ENCODE measurements at places on chromosomes 1 and 21.

DNA sequence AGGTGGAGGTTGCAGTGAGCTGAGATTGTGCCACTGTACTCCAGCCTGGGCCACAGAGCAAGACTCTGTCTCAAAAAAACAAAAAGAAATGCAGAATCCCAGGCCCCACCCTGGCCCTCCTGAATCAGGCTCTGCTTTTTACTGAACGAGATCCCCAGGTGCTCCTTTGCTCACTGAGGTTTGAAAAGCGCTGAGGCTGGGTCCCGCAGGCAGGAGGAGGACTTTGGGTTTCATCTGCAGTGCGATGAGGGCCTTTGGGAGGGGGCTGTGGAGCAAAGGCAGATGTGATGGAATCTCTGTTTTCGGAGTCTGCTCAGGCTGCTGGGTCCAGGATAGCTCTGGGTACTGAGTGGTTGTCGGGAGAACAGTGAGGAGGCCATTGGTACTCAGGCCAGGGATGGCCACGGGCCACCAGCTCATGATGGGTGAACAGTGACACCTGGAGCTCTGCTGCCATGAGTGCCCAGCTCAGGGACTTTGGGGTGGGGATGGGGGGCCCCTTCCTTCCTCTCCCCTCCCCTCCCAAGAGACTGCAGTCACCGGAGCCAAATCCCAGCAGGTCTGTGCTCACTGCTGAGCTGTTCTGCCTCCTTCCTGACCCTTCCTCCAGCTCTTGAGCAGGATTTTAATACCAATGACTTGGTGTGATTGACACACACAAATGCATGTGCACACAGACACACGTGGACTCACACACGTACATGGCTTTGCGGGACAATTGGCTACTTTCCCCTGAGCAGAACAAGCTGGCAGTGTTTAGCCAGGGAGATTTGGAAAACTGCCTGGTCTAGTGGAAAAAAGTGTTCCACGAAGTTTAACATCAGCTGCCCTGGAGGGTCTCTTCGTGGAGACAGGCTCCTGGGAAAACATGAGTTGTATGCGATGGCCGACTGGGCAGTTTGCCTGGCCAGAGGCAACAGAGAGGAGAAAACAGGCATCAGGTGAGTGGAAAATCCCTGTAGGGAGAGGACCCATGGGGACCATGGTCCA, 3.6 kb upstream of the DHRS3 start:
- DNase-seq: no peak

- DNase-seq: no peak
These were observed 30.7 kb upstream of the CD34 start for GRCh38 chr1:207941665-207942064.

GRCh38 chr1:50971748-50972305, 1.8 kb downstream of the CDKN2C start:
- no peak for DNase-seq

- DNase-seq: peak; percentile 20
These were observed 143.3 kb upstream of the ZNF644 start for GRCh38 chr1:91165033-91165654.

GRCh38 chr1:201444792-201445191, 23.3 kb upstream of the TNNI1 start:
- DNase-seq: no peak

DNA sequence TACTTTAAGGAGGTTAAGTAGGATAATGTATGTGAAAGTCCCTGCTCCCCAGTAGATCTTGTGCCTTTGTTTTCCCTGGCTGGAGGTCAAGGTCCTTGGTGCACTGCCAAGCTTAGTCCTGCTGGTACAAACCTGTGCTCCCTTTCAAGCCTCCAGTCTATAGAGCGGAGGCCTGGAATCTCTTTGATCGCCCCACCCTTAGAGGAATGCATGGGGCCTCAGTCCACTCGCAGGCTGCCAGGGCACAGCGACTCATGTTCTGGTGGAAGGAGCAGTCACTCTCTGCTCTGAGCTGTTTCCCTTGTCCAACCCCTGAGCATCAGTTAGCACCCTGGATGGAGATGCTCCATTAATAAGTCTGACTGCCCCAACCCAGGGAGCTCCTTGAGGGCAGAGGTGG, 121.8 kb downstream of the HMGB4 start:
- no peak for DNase-seq

- no peak for DNase-seq
These were observed 215.3 kb upstream of the CSF3R start for GRCh38 chr1:36697836-36698605.

- DNase-seq: no peak
These were observed 923 bp downstream of the CAP1 start for GRCh38 chr1:40041466-40041838.

- no peak for DNase-seq
These were observed 554.2 kb downstream of the NUF2 start for GRCh38 chr1:163875927-163876320.

DNA sequence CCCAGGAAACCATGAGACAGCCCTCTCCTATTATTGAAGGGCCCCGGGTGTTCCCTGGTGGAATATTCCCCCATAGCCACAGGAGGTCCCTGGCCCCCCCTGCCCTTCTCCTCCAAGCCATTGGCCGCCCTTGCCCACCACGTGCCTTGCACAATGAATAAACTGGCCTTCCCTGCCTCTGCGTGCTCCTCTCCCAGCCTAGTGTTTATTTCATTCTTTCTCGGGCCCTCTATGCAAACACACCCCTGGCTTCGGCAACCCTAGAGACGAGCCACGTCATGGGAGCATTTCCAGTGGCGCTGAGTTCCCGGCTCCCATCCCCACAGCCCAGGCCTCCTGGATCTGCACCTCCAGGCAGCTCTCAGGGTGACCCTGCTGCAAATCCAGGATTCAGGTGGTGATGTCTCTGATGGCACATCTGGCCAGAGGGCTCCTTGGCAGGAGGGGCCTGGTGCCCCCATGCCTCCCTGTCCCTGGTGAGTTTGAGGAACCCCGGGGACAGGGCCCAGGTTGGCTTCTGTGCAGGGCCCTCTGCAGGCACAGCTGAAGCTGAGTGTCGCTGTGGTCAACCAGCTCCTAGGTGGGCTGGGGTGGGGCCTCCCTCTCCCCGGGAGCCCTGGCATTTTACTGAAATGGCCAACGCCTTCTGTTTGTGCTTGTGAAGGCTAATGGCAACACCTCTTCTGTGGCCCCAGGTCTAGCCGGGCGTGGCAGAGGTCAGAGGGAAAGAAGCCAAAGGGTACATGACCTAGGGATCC, 6.2 kb downstream of the KRTAP10-12 start:
- DNase-seq: no peak

- DNase-seq: no peak
These were observed 389.0 kb upstream of the USP24 start for GRCh38 chr1:55604179-55604578.

GRCh38 chr1:74824497-74825107, 91.7 kb downstream of the TYW3 start:
- no peak for DNase-seq

DNA sequence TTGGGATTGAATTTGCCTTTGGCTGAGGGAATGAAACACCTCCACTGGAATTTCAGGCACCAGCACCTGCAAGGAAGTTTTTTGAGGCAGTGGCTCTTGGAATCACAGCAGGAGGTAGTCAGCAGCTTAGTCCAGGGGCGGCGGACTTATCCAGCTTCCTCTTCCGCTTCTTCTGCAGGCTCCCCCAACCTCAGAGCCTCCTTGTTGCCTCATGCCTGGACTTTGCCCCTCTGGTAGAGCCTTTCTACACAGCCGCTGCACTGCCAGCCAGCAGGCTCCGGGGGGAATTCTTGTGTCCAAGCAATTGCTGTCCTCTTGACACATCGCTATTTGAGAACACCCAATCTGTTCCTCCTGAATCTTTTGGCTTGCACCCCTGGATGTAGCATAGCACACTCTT, 4.4 kb upstream of the RHEX start:
- DNase-seq: peak; percentile 57

GRCh38 chr1:210232511-210233215, at the start of gene SERTAD4:
Gene SERTAD4, plus strand, starts transcription at chr1:210232796. Its CDS starts 5,165 bp downstream, at chr1:210237961.
- peak; percentile 33 for DNase-seq

GRCh38 chr1:172040466-172040865, 199.2 kb downstream of the DNM3 start:
- DNase-seq: peak; percentile 31

GRCh38 chr1:186605762-186606350, 74.4 kb downstream of the PTGS2 start:
- DNase-seq: no peak

GRCh38 chr21:46661211-46661625, 25.7 kb downstream of the PRMT2 start:
- no peak for DNase-seq

DNA sequence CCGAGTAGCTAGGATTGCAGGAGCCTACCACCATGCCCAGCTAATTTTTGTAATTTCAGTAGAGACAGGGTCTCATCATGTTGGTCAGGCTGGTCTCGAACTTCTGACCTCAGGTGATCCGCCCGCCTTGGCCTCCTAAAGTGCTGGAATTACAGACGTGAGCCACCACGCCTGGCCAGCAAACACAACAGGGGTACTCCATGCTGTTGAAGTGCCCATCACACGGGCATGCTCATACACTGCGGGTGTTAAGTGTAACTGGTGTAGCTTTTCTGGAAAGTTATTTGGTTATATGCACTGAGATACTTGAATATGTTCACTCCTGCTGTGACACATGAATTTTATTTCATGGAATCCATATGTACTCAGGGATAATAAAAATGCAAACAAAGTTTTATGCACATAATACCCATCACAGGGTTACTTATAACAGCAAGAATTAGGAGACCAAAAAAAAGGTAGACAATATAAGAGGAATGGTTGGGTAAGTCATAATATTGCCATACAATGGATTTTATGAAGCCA, 9.2 kb downstream of the SRSF4 start:
- DNase-seq: no peak

DNA sequence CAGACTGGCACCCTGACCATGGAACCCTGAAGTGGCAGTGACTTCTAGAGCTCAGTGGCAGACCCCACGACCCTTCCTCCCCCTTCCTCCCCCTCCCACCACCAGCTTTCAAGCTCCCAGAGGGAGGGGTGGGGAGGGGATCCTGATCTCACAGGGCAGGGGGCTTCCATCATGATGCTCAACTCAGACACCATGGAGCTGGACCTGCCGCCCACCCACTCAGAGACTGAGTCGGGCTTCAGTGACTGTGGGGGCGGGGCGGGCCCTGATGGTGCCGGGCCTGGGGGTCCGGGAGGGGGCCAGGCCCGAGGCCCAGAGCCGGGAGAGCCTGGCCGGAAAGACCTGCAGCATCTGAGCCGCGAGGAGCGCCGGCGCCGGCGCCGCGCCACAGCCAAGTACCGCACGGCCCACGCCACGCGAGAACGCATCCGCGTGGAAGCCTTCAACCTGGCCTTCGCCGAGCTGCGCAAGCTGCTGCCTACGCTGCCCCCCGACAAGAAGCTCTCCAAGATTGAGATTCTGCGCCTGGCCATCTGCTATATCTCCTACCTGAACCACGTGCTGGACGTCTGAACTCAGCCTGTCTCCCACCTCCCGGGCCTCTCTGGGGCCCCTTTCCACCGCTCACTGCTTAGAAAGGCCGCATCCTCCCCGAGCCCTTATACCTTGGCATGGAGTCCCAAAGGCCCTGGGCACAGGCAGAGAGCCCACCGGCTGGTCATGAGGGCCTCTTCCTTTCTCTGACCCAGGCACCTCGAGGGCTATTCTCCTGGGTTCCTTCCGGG, 3.9 kb downstream of the NHLH1 start:
- no peak for DNase-seq

- DNase-seq: no peak
These were observed 19.5 kb downstream of the MAP3K7CL start for GRCh38 chr21:29149808-29150425.

GRCh38 chr1:168135921-168136708, 615 bp downstream of the GPR161 start:
- no peak for DNase-seq

DNA sequence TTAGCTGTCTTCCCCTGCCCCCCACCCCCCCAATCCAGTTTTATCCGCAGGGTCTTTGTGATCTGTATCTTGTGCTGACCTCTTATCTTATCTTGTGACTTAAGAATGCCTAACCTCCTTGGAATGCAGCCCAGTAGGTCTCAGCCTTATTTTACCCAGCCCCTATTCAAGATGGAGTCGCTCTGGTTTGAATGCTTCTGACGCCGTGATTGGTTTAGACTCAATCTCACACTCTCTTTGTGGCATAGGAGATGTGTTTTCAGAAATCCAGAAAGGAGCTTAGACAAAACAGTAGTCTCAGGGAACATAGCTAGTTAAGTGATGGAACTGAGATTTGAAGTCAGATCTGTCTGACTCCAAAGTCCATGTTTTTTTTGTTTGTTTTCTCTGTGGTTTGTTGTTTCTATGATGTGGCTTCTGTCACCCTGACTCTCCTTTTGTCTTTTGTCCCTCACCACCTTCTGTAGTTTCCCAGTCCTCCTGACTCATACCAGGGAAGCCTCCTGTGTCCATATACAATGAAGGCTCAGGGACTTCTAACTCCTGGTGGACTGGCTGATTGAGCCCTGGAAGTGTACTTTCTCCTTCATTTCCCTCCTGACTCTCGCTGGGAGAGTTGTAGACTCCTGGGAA, 18.1 kb upstream of the USP24 start:
- peak; percentile 18 for DNase-seq

- no peak for DNase-seq
These were observed 7.2 kb downstream of the DPYD start for GRCh38 chr1:97913506-97914139.

GRCh38 chr1:78146205-78146771, 100.5 kb downstream of the GIPC2 start:
- no peak for DNase-seq

- DNase-seq: no peak
These were observed 382 bp downstream of the GPBP1L1 start for GRCh38 chr1:45686015-45686287.

- no peak for DNase-seq
These were observed 171.2 kb downstream of the ETS2 start for GRCh38 chr21:38976900-38977299.

DNA sequence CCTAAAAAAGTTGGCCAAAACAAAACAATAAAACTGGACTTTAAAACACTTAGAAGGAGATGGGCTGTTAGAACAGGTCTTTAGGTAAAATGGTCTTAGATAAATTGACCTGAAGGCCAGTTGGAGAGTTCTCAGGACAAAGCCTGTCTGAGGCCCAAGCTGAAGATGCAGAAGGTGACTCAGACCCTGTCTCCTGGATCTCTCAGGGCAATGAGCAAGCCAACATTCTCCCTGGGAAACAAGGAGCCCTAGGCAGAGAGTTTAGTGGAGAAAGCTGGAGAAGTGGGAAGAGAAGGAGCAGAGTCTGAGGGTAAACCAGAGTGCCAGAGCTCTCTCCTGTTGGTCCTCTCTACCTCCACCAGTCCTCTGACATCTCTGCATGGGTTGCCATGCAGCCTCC, 70.1 kb downstream of the FCRL5 start:
- DNase-seq: no peak

DNA sequence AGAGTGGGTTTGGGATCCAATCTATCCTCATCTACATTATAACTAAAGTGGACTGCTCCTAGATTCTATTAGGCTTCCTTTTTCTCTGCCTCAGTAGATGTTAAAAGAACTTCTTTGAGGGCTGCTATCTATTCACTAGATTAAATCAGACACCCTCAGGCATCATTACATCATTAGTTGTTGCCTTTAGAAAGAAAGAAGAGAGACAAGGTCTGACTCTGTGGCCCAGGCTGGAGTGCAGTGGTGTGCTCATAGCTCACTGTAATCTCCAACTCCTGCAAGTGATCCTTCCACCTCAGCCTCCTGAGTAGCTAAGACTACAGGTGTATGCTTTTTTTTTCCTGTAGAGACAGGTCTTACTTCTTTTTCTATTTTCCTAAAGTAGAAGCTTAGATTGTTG, 71.1 kb upstream of the EXO1 start:
- DNase-seq: no peak

GRCh38 chr1:154193821-154194220, 1.9 kb upstream of the TPM3 start:
- DNase-seq: peak; percentile 19

GRCh38 chr1:214493126-214493796, 58.1 kb downstream of the PTPN14 start:
- no peak for DNase-seq
